Stimulated activated CD8-positive, alpha-beta memory T cell treated with anti-CD3 and anti-CD28 coated beads, Interleukin-2, amount 100 ng/mL, for 48 hours (primary cell): ENCODE measurements at places on chromosomes 5 and 9.

- DNase-seq = no peak
These were observed 16.0 kb downstream of the TRMO start for GRCh38 chr9:97906236-97906831.

DNA sequence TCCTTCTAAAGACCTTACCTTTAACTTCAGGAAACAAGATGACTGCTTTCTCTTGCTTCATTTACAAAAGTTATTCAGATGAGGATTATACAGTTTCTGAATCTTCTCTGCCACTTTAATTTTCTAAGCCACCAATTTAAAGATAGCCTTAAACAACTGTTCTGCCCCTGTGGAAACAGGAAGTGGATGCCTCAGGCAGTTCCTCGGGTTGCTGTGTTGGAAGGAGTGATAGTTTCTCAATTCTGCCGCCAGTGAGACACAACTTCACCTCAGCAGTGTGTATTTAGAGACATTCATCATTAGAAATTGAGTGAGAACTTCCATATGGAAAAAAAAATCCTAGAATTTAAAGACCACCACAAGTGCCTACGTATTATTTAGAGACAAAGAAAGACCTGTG, 475.1 kb upstream of the WWC1 start:
- no peak for DNase-seq

- peak; percentile 75 for DNase-seq
These were observed 92.3 kb downstream of the LMX1B start for GRCh38 chr9:126705767-126706697.

GRCh38 chr5:94945656-94946055, 327.2 kb downstream of the SLF1 start:
- no peak for DNase-seq
